Umbilical cord (tissue), 2 donors: ENCODE measurements at places on chromosomes 13 and 19.

- DNase-seq = no peak
Observed at GRCh38 chr13:51175021-51175420, 47.2 kb upstream of the FAM124A start.

DNA sequence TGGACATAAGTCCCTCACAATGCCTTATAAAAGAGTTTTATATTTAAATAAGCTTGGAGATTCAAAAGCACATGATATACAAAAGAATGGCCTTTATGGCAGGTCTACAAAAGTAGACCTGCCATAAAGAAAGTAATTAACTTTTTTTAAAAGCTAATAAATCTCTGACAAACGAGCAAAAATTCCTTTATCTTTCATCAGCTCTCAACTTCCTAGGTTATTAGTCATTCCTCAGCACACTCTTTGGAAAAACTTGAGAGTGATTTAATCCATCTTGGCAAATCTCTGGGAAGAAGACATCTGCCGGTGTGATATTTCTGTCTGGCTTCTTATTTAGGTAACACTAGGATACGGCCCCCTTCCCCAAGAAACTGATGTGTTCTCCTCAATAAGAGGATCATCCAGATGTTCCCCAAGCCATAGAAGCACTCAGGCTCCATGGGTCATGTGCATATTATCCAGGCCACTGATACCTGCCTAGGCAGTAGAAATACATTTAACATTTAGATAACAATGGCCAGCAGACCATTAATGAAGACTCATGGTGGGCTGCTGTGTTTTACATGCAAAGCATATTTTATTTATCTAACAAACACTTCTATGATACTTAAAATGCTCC is 372.7 kb downstream of the LIG4 start:
- DNase-seq = no peak

DNA sequence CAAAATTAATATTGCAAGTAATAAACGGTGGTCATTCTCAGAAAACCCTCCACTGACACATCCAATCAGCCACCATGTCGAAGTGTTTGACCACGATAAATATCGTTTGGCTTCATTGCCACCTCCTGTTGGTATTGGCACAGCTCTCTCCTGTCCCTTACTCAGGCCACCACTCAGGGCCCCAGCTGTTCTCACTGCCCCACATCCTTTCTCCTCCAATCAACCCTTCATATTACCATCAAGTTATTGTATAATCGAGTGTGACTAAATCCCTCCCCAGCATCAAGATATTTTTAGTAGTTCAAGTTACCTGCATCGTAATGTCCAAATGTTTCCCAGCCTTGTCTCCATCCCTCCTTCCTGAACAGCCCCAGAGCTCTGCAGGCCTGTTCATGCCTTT is 50.4 kb downstream of the SACS start:
- no peak for DNase-seq

- DNase-seq = peak; percentile 95
Observed at GRCh38 chr13:50123862-50124535, 108.8 kb downstream of the KCNRG start.

- no peak for DNase-seq
Observed at GRCh38 chr13:100714478-100714877, 39.9 kb upstream of the TMTC4 start.

- DNase-seq = no peak
Observed at GRCh38 chr13:19817510-19818158, 34.9 kb upstream of the PSPC1 start.

GRCh38 chr13:114020750-114021463 is 47.0 kb upstream of the C13orf46 start:
- no peak for DNase-seq

DNA sequence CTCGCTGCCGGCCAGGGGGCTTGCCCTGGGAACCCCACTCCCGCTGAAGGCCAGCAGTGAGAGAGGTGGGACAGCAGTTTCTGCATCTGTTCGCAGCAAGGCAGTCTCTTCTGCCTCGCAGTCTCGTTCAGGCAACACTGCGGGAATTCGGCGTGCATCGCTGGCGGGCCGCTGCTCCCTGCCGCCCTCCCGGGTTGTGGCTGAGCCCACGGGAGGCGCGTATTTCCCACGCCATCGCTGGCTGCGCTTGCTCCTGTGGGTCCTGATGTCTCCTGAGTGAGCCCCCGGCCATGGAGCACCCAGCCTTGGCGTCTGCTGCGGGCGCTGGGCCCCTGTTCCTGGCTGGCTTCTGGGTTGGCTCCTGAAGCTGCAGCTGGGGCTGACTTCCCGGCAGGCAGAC is 227.9 kb downstream of the TEX29 start:
- no peak for DNase-seq

GRCh38 chr13:113804703-113805430 is 45.8 kb downstream of the TMEM255B start:
- DNase-seq = no peak

- DNase-seq = no peak
Observed at GRCh38 chr13:100584896-100585295, 3.7 kb downstream of the GGACT start.

- DNase-seq = no peak
Observed at GRCh38 chr19:8702350-8702749, 3.8 kb upstream of the ACTL9 start.

DNA sequence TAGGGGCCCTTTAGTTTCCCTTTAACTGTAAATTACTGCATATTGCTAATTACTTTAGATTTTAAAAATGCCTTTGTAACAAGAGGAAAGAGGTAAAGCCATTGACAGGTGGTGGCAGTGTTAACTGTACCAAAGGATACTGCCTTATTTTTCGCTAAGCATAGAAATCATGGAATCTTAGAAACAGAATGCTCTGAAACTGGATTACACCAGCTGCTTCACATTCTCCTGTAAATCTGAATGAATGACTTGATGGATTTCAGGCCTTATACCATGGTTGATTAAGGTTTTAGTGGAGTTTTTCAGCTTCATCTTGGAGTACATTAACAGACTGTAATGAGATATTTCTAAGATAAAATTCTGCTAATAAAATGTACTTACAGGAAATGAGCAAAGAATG is 25.2 kb downstream of the MICU2 start:
- DNase-seq = no peak

GRCh38 chr13:80030491-80030890 is 310.4 kb downstream of the SPRY2 start:
- DNase-seq = no peak

DNA sequence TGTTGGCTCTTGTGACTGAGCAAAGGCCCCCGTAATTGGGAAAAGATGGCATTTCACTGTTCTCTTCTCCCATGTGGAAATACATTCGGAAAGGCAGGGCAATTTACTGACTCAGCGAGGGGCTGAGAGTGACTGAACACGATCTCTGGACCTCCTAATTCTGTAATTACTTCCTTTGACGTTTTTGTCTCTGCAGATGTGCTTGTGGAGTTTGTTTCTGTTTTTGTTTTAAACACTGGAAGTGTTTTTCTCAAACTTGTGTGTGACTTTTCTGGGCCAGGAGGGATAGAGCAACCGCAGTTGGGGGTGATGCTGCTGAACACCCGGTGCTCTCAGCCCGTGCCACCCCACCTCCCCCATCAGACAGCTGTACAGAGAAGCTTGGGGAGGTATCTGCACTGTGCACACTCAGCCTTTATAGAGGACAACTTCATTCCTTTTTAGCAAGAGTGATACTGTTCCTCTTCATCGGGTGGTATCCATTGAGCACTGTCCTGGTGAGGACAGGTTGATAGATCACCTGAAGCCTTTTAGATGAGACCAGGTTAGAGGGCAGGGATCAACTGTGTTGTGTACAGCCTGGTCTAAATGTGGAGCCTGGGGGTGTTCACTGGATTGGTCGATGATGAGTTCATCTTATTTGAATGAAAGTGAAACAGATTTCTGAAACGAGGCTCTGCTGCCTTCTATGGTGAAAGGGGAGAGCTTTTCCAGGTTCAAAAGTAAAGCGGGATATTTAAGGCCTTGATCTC is 117.4 kb downstream of the ESD start:
- DNase-seq = peak; percentile 79

GRCh38 chr13:95452375-95452774 is 100.1 kb upstream of the CLDN10 start:
- no peak for DNase-seq

- DNase-seq = no peak
Observed at GRCh38 chr13:48232420-48233045, 473 bp upstream of the ITM2B start.

- peak; percentile 90 for DNase-seq
Observed at GRCh38 chr13:97295283-97296182, 73.4 kb downstream of the MBNL2 start.

DNA sequence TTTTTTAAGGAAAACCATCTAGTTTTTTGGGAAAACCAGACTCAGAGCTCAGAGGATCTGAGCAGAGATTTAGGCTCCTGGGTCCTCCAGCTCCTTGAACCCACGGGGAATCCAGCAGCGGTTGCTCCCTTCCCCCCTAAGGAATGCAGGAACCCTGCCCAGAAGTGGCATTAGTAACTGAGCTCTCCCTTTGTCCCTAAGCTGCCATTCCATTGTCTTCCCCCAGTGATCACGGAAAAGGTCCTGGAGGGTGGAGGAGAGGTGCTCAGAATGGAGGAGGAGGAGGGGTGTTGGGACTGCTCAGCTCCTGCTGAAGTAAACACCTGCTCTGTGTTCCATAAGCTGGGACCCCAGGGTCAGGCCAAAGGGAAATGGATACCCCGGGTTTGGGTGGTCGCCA is 16.8 kb upstream of the OR1M1 start:
- no peak for DNase-seq

DNA sequence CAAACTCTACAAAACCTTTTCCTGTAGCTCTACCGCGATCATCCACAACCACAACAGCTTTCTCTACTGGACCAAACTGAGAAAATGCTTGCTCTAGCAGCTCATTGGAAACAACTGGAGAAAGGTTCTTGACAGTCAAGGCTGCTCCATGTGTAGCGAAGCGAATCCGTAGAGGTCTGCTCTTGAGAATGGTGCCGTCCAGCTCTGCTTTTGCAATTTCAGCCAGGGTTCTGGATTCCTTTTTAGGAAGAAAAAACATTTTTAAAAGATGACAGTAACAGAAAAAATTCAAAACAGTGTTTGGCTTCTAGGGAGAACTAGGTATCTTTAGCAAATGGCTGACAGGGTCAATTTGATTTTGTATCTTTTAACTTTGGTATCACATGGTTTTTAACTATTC is 10.4 kb downstream of the PSPC1 start:
- peak; percentile 14 for DNase-seq

DNA sequence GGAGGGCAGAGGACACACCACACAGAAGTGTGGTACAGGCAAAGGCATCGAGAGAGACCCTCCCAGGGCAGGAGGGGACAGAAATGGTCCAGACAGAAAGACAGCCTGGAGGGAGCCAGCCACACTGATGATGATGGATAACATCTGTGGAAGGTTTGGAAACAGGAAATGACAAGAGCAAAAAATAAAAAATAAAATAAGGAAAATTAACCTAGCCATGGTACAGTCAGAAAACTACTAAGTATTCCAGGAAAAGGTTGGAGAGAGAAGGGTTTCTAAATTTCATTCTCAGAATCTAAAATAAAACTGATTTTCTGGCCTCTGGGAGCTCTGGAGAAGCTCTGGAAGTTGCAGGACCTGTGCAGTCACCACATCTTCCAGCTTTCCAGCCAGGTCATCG is 115.2 kb upstream of the VSTM2B start:
- no peak for DNase-seq

GRCh38 chr19:58010507-58010906 is 7.9 kb upstream of the ZNF606 start:
- DNase-seq = no peak

DNA sequence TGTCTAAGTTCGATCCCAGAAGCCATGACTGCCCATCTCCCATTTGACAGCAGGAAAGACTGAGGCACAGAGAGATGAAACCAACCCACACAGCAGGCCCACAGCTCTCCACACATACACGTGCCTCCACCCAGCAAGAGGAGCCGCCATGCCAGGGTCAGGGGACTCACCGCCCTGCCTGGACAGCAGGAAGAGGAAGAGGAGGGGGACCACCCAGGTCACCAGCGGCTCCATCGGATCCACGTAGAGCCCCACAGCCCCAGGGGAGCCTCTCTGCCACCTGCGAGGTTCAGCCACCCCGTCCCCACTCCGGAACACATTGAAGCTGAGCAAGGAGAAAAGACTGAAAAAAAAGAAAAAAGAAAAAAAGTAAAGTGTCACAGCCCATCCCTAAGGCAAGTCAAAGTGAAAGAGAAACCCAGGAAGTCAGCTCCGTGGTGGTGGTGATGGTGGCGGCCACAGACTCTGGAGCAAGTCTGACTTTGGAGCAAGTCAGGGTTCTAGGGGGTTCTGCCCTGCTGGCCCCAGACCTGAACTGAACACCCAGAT is at the start of gene IL12RB1:
Gene IL12RB1 (minus strand): TSS at position 345 of the 549 bp plus-strand sequence. CDS start 111 bp downstream, at position 234.
- no peak for DNase-seq

GRCh38 chr19:13665125-13665905 is 99.0 kb upstream of the MRI1 start:
- DNase-seq = no peak

DNA sequence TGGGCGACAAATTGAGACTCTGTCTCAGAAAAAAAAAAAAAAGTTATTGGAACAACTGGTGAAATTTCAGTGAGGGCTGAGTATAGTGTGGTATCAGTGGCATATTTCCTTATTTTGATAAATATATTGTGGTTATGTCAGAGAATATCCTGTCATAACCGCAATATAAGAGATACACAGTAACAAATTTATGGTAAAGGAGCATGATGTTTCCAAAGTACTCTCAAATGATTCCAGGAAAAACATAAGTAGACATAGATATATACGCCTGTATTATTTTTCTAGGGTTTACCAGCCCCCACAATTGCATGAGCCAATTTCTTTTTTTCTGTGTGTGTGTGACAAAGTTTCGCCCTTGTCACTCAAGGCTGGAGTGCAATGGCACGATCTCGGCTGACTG is 5.7 kb upstream of the C5AR1 start:
- no peak for DNase-seq

GRCh38 chr19:55642153-55643002 is 1.1 kb upstream of the ZNF581 start:
- peak; percentile 42 for DNase-seq

GRCh38 chr19:5172859-5173630 is 167.6 kb downstream of the PTPRS start:
- peak; percentile 58 for DNase-seq

DNA sequence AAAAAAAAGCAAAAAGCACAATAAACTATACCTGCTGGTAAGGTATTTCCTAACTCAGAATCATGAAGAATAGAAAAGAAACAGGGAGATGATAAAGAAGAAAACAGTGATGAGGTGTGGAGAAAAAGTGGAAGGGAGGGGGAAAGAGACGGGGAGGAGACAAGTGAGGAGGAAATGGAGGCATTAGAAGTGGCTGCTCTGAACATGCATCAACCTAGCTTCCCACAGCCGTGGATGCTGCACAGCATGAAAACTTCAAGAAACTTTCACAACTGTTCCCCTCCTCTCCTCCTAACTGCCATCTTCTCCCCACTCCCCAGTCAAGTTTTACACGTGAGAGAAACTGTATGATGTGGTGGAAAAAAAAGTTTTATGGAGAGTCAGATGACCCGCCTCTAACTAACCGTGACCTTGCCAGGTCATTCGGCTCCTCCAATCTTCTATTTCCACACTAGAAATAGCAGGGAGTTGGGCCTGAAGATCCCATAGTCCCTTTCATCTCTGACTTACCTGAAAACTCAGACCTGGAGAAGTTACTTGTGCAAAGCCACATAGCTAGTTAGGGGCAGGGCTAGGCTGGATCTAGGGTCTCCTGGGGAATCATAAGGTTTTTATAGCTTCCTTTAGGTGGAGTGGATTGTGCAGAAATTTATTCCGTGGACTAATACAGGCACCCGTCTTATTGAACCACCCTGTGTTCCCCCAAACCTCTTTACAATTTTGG is 461.9 kb downstream of the KLF5 start:
- no peak for DNase-seq
